ENCODE measurements at places on chromosomes 16 and 17. TPM values are rescaled to one million over a fixed set of nuclear protein-coding genes. Genes with fewer than 3 reads are reported as not detected.

The PRSS36 gene
- 0.95 TPM for polyA plus RNA-seq

GRCh38 chr17:41941168-41941567, 10.8 kb downstream of the ODAD4 start:
- no peak for DNase-seq

The ABCC3 gene
- 41.7 TPM for polyA plus RNA-seq

DNA sequence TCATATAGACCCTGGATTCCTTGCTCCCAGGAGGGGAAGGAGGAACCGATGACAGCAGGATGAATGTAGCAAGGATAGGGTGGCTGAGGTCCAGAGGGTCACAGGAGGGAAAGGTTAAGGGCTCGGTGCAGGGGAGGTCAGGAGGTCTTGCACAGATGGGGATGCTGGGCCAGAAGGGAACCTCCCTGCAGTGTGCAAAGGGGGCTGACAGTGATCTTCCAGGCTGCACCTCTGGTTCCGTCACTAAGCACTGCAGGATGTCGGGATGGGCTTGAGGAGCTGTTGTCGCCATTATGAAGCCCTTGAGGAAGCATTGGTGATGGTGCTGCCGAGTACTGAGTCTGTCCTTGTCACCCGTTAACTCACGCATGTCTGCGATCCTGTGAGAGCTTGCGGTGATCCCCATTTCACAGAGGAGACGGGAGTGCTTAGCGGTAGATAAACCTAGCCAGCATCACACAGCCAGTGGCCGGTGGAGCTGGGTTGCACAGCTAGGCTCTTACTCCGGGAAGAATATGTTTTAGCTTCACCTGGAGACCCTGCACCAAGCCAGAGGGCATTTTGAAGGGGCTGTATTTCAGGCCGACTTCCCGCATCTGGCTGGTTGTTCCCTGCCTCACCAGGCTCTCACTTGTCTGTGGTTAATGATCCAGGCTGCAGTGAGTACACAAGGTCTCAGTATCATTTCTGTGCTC, 120.4 kb downstream of the SNX29 start:
- no peak for DNase-seq

- no peak for DNase-seq
These were observed 27.1 kb downstream of the HNF1B start for GRCh38 chr17:37717627-37718323.

GRCh38 chr16:27267037-27267677, 1.4 kb downstream of the NSMCE1 start:
- DNase-seq = no peak

DNA sequence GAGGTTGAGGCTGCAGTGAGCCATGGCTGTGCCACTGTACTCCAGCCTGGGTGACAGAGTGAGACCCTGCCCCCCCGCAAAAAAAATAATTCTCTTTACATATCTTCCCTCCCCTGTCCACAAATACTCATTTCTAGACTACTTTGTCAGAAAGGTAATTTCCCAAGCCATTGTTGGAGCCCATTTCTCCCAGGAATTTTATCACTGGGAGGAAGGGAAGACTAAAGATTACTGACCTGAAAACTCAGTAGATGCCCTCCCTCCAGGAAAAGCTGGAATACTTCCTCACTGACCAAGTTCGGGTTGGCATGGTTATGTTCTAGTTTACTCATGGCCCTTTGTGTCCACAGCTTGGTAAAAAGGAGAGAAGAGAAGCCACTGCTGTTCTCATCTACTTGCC, 4.1 kb downstream of the CALCOCO2 start:
- DNase-seq = no peak

The GALK1 gene
- polyA plus RNA-seq = 5.2 TPM

GRCh38 chr17:74213861-74214391, 555 bp downstream of the TTYH2 start:
- no peak for DNase-seq

DNA sequence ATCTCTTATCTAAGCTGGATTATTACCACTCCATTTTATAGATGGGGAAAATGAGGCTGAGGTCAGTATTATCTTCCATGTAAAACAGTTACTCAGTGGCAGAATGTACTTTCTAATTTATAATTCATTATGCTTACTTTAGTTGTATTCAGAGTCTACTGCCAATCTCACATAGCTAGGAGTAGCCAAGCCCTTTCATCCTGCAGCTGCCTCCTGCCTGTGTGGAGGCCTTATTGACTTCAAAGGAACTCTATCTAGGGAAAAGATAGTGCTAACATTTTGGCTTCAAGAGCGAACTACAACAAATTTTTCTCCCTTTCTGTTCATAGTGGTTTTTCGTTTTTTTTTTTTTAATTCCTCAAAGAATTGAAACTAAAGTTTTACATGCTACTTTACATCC, 12.9 kb downstream of the RPGRIP1L start:
- DNase-seq = no peak

GRCh38 chr17:63512388-63512787, 10.8 kb upstream of the KCNH6 start:
- DNase-seq = no peak

DNA sequence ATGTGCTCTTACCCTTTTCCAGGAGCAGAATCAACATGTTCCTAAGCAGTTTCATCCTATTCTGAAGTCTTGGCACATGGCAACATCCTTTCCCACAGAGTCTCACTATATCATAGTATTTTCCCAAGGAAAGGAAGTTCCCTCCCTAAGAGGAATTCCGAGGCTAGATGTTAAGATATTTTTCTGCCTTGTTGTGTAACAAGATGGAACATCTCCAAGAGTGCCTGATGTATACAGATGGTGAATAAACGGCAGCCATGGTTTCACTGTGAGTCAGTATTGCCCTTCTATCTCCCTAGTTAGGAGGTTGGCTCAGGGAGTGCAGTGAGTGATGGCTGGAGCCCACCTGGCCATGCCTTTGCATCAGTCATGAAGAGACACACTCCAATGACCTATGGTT, 48.2 kb downstream of the SPACA3 start:
- DNase-seq = peak; percentile 11

The ZP2 gene
- not detected for polyA plus RNA-seq

Data from keratinocyte (primary cell).